Foreskin keratinocyte (primary cell): ENCODE measurements at places on chromosomes 1 and 21. TPM values are rescaled to one million over a fixed set of nuclear protein-coding genes. Genes with fewer than 3 reads are reported as not detected.

DNA sequence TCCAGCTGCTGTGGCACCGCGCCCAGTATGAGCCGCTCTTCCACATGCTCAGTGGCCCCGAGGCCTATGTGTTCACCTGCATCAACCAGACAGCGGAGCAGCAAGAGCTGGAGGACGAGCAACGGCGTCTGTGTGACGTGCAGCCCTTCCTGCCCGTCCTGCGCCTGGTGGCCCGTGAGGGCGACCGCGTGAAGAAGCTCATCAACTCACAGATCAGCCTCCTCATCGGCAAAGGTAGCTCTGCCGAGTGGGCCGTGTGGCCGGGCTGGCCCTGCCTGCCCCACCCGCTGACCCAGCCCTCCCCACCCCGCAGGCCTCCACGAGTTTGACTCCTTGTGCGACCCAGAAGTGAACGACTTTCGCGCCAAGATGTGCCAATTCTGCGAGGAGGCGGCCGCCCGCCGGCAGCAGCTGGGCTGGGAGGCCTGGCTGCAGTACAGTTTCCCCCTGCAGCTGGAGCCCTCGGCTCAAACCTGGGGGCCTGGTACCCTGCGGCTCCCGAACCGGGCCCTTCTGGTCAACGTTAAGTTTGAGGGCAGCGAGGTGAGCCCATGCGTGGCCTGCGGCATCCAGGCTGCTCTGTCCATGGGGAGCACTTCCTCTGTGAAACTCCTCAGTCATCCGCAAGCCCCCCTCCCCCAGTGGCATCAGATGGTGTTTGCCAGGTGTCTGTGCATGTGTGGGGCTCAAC is 64.2 kb downstream of the PIK3CD start:
- no peak for DNase-seq

DNA sequence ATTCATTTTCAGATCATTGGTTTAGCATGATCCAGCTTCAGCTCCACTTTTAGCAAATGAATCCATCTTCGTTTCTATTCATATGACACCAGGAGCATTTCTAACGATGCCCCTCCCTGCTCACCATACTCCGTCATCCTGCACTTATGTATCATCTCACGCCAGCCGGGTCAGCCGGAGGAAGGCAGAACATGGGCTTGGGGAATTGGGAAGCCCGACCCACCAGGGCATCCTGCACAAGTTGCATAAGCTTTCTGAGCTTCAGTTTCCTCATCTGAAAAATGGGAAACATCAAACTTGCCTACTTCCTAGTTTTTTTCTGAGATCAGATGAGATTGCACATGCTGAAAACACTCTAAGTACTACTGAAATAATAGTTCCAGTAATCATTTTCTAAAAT is 194.7 kb downstream of the AK5 start:
- DNase-seq = no peak

The LRRC38 gene
- not detected in 2 replicates for total RNA-seq

The DMAP1 gene
- total RNA-seq = 18.0 and 23.5 TPM in 2 replicates

The ARMH1 gene
- 0.18 TPM in 1 of 2 replicates, not detected in the other for total RNA-seq
